Upper lobe of right lung (tissue), 1 donor: ENCODE measurements at places on chromosomes 16 and 17. TPM values are rescaled to one million over a fixed set of nuclear protein-coding genes. Genes with fewer than 3 reads are reported as not detected.

Gene EME1
- 1.3 TPM for total RNA-seq

Gene ASPA
- 8.2 TPM for total RNA-seq

Gene ZP2
- 0.67 TPM for total RNA-seq

Gene INCA1
- total RNA-seq, result 4.5 TPM

Gene ABCA5
- total RNA-seq, result 20.7 TPM

Gene ABCA9
- total RNA-seq, result 11.1 TPM

Gene CBFA2T3
- 19.0 TPM for total RNA-seq

Gene ABR
- total RNA-seq, result 185 TPM

Gene CHD9NB
- total RNA-seq, result 1.1 TPM

Gene SNAI3
- 7.0 TPM for total RNA-seq

- DNase-seq, result peak; percentile 77
These were observed 11.8 kb downstream of the GNPTG start for GRCh38 chr16:1363501-1364041.

DNA sequence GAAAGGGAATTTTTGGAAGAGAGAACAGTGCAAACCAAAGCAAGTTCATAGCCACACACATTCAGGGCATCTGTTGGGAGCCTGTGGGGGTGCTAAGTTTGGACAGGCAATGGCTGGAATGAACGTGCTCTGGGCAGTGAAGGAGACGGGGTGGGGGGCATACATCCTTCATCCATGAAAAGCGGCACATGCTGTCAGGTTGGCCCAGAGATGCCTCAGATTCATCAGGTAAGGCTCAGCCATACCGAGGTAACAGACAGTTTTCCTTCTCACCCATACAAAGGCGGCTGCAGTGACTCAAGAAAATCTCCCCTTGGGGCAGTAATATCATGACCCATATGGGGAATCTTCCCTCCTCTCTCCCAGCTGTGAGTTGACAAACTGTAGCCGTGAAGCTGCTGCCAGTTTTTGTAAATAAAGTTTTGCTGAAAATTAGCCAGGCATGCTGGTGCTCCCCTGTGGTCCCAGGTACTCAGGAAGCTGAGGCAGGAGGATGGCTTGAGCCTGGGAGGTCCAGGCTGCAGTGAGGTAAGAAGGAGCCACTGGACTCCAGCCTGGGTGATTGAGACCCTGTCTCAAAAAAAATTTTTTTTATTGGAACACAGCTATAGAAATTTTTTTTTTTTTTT lies 9.2 kb upstream of the UBALD2 start:
- no peak for DNase-seq

- DNase-seq, result no peak
These were observed 7.3 kb downstream of the BAHCC1 start for GRCh38 chr17:81402530-81402941.

DNA sequence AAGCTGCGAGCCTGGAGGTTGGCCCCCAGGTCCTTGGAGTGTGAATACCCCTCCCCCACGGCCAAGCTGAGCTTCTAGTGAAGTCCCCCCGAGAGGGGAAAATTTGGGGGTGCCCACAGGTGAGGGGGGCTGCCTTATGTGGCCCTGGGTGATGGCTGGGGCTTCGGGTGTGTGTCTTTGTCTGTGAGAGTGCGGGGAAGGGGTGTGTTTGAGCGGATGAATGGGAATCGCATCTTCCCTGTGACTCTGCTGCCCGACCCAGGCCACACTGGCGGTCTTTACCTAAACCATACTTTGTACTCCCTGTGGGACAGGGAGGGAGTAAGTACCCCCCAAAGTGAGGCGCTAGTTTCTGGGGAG lies 1.3 kb downstream of the SBK1 start:
- no peak for DNase-seq

DNA sequence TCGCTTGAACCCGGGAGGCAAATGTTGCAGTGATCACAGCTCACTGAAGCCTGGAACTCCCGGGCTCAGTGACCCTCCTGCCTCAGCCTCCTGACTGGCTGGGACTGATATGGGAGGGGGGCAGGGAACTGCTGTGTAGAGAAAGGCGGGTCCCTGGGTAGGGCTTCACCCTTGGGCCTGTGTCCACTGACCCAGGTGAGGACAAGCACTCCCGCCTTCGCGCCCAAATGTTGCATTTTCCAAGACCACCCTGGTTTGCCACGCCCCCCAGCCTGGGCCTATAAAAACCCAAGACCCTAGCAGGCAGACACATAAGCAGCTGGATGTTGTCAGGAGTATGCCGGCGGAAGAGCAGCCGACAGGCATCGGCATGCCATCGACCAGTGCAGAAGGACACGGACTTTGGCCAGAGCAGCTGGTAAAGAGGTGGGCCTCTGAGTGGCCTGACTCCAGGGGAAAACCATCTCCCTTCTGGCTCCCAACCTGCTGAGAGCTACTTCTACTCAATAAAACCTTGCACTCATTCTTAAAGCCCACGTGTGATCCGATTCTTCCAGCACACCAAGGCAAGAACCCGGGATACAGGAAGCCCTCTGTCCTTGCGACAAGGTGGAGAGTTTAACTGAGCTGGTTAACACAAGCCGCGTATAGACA lies 19.1 kb downstream of the SMYD4 start:
- DNase-seq, result no peak

DNA sequence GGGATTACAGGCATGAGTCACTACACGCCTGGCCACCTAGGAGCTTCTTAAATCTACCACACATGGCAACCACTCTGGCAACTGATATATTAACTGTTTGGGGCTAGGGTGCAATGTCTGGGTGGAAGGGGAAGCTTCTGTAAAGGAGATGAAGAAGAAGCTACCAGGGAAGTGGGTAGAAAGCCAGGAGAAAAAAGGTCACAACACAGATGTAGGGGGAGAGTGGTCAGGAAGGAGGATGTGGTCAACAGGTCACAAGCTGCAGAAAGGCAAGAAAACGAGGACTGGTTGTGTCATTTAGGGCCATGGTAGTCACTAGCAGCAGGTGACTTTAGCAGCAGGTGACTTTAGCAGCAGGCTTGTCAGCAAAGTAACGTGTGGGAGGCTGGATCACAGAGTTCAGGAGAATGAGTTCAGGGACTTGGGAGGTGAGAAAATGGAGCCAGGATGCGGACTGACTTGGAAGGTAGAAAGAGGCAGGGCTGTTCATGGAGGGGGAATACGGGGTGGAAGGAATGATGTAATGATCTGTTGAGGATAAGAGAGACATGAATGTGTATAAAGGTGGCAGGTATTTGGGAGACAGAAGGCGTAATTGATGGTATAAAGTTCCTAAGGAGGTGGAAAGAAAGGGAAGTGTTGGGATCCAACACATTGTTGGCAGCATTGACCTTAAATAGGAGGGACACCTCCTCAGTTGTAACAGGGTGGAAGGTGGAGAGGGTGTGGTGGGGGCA lies 16.3 kb upstream of the WFIKKN2 start:
- DNase-seq, result no peak

- no peak for DNase-seq
These were observed 23.3 kb upstream of the CCL1 start for GRCh38 chr17:34386343-34386696.

DNA sequence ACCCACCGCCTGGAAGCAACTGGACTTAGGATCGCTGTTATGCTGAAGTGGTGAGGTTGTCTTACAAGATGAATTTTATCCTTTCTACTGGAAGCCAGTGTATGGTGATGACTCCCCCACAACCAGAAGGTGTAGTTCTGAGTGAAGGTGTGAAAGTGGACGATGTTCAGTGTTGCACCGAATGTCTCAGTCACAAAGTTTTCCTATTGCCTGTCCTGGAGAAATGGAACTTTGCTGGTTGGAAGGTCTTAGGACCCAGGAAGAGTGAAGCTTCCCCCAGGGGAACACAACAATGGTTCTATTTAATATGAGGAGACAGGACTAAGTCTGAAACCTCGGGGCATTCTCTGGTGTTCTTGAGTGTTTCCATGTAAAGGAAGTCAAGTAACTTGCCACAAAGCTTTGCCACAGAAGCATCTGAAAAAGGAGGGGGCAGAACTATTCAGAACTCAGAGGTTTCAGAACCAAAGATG lies 44.2 kb downstream of the USP22 start:
- DNase-seq, result no peak

- DNase-seq, result no peak
These were observed 9.0 kb upstream of the C16orf95 start for GRCh38 chr16:87326151-87326571.

DNA sequence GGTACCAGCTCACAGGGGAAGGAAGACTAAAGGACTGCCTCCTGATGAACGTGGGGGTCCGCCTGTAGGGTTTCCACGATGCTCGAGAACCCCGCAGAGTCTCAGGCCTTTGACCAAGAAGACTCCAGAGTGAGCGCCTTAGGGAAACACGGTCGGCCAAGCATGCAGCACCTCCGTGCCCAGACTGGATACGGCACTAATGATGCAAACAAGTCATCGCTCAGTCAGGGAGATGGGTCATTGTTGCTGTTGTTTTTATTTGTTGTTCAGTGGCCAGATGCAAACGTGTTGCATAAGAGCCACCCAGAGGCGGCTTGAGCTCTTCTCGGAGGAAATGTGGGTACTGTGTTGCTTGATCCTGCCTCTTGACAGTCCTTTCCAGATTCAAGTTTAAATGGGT lies 19.3 kb upstream of the RBFOX3 start:
- DNase-seq, result peak; percentile 36

DNA sequence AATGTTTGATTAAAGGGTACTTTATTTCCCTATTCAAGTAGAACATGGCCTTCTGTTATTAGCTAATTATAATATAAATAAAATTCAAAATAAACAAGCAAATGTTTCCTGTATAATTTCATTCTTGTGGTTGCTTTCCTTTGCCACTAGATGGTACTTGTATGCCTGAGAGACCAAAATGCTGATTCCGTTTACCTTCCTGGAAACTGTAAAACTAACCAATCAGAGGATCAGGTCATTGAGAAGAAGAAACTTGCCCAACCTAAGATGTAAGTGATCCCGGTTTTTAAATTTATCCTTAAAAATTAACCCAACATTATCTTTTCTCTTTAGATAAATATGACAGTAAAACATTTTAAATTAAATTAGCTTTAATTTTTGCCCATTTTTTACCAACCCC lies 8.1 kb upstream of the ABCA5 start:
- DNase-seq, result no peak

DNA sequence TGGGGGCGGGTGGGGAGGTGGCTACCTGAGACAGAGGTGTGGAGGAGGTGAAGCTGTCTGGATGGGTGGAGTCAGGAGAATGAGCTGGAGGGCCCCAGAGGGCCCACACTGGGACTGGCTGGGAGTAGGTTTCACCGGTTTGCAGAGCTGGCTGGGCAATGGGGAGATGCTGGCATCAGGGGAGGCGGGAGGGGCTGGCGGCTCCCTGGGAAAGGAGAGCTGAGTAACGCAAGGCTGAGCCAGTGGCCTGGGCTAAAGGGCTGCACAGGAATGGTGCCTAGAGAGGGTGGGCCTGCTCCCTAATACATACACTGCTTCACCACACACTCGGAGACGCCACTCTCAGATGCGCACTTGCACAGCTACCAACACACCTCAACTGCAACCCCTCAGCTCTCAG lies 12.4 kb downstream of the P3H4 start:
- DNase-seq, result no peak

- DNase-seq, result peak; percentile 78
These were observed 14.4 kb downstream of the ZNF232 start for GRCh38 chr17:5097101-5097834.
